ENCODE measurements at places on chromosomes 2 and 18.

DNA sequence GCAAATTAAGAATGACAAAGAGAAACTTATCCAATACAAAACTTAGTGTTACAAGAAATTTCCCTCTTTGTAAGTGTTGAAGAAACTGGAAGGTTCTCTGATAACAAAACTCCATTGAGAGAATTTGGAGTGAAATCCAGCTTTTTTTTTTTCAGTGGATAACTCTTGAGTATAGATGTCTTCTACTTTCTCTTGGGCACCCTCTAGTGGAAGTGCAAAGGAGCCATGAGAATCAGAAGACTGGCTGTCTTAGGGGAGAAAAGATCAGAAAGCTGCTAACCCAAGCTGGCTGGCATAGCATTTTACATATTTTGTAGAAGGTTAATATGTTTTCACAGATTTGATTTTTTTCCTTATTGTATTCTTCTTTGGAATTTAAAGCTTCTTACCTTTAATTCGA lies 138.8 kb upstream of the SATB2 start:
- peak; percentile 59 for DNase-seq

GRCh38 chr2:159272156-159272555 lies 14.3 kb downstream of the WDSUB1 start:
- DNase-seq: no peak

GRCh38 chr2:190742431-190742830 lies 93.5 kb downstream of the NAB1 start:
- no peak for DNase-seq

DNA sequence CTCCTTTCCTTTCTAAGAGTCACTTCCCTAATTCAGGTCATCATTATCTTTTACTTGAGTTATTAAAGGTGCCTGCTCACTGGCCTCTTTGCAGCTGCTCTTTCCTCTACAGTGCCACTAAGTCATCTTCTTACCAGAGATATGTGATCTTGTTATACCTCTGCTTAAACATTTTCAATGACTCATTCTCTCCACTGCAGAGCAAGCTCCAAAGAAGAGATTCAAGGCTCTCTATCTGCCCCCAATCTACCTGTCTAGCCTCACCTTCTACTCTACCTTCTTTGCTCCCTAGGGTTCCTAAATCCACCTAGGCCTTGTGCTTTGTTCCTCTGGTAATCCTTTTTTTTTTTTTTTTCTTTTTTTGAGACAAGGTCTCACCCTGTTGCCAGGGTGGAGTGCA lies 3.1 kb downstream of the ARHGEF33 start:
- no peak for DNase-seq

- DNase-seq: peak; percentile 7
These were observed 211.6 kb upstream of the MMADHC start for GRCh38 chr2:149799013-149799705.

GRCh38 chr2:70948337-70949003 lies 12.8 kb downstream of the ATP6V1B1 start:
- DNase-seq: peak; percentile 53

DNA sequence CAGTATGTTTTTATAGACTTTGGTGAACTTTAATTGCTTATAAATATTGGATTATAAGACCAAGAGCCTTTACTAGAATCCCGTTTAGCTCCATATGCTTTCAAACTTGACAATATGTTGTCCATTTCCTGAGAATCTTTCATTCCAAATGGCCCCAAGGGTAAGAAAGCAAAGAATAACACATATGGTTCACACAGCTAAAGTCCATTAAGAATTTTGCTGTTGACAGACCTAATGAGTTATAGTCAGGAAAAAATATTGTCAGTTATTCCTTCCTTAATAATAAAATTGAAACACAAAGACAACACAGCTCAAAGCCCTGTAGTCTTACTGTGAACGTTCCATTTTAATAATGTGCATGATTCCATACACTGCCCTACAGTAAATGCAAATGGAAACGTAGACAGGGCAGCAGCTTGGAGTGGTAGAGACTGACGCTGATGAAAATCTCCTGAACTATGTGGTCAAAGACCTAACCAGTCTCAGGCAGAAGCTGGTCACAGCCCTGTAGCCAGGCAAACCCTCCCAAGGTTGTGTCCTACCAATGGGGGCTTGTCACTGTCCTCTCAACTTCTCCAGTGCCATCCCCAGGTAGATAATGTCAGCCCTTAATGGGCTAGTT lies 49.0 kb upstream of the ATIC start:
- no peak for DNase-seq

DNA sequence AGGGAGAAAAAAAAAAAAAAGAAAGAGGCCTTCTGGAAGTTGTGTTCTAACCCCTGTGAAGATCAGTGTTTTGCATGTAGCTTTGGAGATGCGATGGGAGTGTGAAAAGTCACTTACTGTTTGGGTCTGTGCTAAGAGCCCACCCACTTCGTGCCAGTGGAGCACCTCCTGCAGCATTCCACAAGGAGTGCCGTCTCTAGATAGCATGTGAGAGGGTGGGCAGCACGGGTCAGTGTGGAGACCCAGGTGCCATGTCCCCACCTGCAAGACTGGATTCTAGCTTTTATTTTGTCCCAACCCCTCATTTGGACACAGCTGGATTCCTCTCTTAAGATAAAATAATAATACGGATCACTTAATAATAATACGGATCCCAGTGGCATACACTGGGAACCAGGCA lies 12.5 kb upstream of the TMEM185B start:
- no peak for DNase-seq

- DNase-seq: no peak
These were observed 36.9 kb downstream of the KLF7 start for GRCh38 chr2:207128867-207129266.

DNA sequence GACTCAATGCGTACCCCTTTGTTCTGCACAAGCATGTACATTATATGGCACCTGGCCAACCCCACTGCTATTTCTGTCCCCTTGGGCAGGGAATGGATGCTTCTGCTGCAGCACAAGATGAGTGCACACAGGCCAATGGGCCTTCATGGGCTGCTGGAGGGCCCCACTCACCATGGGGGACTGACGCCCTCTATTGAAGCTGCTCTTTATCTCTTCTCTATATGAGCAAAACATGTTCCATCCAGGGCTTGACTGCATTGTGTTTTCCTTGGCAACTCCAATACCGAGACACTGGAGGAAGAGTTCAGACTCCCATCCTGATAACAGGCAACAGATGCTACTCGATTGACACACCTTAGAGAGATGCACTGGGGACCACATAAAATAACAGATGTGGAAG lies 251.6 kb upstream of the NCKAP5 start:
- no peak for DNase-seq

GRCh38 chr18:23998820-23999219 lies 15.7 kb upstream of the TTC39C start:
- DNase-seq: no peak

DNA sequence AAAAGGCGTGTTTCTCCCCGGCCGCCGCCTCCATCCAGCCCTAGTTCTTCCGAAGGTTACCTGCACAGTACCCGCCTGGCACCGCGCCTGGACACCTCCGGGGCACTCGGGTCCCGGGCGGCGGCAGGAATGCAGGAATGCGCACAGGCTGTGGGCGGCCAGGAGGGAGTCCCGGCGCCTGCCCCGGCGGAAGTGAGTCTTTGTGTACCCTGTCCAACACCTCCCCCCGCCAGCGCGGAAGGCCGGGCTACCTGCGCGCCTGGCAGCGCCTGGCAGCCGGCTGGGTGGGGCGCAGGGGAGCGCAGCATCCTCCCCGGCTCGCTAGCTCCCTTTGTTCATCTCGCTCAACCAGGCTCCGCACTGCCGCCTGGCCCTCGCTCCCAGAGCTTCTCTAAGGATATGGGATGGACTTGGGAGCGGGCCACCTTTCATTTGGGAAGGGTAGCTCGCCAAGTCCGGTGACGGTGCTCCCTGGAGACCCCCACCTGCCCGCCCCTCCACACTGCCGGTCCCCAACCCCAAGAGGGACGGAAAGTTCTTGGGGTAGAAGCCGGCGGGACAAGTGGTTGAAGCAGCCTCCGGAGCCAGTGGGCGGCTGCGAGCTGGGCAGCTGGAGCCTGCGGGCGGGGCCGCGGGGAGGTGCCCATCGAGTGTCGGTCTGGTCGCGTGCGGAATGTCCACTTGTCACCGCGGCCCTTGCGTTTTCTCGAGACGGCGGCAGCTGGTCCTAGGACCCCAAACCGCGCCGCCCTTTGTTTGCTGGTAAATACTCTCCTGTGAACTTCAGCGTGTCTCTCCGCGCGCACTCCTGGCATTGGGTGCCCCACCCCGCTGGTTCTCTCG lies 1.2 kb upstream of the ST6GAL2 start:
- no peak for DNase-seq

DNA sequence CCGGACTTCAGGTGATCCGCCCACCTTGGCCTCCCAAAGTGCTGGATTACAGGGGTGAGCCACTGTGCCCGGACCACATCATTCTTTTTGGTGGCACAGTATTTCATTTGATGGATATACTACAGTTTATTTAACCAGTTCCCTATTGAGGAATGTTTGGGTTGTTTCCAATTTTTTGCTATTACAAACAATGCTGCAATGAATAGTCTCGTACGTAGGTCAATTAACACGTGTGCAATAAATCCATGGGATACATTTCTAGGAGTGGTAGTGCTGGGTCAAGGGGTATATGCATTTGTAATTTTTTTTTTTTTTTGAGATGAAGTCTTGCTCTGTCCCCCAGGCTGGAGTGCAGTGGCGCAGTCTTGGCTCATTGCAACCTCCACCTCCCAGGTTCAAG lies 28.4 kb upstream of the XPO1 start:
- no peak for DNase-seq

GRCh38 chr18:11004294-11004693 lies 145.1 kb downstream of the PIEZO2 start:
- DNase-seq: no peak

DNA sequence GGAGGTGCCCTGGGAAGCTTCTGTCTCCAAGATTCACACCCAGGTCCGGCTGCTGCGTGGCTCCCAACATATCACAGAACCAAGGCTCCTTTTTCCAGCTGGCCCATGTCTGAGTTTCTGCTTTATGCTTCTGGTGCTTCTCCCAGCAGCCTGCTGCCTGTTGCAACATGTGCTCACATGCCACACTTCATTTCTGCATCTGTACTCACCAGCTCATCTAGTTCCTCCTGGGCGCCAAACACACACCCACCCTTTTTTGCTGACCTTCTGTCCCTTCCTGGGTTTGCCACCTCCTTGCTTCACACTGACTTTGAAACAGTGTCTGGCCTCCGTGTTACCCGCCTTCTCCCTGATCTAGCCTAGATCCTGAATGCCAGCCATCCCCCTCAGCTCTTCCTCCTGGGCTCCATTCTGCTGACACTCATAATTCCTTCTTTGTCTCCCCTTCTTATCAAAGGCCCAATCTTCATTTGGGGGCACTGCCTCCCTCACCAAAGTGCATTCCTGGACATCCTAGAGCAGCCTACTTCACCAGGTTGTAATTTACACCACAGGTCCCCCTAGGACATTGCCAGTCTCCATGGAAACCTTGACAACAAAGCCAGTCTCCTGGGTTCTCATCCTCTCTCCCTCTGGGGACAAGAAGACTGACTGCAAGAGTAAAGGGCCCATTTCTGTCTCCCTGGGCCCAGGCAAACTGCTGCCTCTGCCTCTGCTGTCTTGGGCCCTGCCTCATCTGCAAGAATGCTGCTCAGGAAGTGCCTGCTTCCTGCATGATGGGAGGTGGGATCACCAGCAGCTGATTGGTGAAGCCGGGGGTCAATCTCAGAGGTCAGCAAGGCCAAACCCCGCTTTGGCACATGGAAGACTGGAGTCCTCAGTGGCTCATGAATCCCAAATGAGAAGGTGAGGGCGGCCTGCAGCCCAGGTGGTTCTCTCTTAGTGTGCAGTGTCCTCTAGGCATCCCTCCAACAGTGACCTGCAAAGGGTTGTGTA lies 13.9 kb upstream of the PROM2 start:
- DNase-seq: no peak

DNA sequence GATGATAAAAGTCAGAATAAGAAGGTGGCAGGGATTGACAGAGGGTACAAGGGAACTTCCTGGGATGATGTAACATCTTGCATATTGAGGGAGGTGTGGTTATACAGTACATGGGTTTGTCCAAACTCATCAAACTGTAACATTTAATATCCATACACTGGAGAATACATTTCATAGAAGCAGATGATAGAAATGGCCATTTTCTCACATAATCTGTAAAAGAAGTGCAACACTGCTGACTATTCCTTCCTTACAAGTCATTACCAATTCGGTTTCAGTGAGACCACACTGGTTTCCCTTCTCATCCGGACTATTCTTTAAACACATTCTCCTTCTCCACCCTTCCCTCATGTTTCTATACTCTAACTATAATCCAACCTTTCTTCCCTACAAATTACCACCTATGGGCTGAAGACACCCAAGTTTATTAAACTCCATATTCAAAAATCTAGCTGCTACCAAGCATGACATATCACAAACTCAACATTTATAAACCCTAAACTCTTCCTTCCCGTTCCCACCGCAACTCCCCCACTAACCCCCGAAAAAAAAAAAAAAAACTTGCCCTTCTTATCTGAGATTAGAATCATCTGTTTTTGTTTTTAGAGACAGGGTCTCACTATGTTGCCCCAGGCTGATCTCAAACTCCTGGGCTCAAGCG lies 1.6 kb downstream of the COX7A2L start:
- no peak for DNase-seq

DNA sequence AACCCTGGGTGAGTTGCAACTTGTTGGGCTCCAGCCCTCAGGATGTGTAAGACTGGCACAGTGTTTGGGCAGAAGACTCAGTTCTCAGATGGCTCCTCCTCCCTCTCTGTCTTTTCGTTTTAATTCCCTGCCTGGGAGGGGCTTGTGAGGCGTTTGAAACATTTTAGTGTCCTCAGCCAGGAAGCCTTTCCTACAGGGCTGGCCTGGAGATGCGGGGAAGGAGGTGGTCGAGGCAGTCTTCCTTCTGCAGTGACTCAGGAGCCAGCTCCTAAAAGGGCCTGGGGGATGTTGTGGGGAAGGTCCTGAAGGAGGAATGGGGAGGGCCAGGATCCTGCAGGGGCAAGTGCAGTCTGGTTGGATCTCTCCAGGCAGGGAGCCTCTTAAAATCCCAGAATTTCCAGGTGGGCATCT lies 22.1 kb upstream of the IGFBP5 start:
- no peak for DNase-seq

DNA sequence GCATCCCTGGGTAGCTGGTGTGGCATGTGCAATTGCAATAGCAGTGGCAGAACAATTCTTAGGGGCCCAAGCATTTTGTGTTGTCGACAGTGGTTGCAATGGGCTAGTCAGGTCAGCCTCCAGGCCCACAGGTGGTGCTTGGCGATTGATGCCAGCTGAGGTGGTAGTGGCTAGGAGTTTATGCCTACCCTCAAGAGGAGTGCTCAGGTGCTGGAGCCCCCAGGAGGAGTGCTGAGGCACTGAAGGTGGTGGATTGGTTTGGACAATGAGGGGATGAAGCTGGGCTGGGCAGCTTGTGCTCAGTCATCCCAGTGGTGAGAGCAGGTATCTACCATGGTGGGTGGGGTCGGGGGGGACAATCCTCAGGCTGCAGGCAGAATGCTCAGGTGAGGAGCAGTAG lies 877.9 kb upstream of the TMEFF2 start:
- DNase-seq: no peak

DNA sequence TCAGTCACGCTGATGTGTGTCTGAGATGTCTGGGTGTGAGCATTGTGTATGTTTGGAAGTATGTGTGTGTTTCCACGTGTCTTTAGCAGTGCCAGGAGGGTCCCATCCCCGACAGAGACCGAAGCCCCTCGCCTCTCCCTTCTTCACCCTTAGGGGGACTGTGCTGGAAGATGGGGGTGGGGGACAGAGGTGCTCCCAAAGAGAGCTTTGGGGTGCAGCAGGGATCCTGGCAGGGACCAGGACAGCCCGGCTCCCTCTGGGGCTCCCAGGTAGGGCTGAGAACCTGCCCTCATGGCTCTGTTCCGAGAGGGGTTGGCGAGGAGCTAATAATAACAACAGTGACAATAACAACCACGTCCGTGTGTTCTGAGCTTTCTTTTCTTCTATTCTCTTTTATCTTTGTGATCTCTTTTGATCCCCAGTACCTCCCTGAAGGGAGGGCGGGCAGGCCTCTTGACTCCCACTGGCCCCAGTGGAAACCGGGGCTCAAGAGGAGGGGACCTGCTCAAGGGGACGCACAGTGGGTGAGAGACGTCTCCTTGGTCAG lies 57.6 kb downstream of the SMAD7 start:
- no peak for DNase-seq

All from HAP-1 (cell line).